ENCODE measurements at places on chromosomes 2 and 18. TPM values are rescaled to one million over a fixed set of nuclear protein-coding genes. Genes with fewer than 3 reads are reported as not detected.

DNA sequence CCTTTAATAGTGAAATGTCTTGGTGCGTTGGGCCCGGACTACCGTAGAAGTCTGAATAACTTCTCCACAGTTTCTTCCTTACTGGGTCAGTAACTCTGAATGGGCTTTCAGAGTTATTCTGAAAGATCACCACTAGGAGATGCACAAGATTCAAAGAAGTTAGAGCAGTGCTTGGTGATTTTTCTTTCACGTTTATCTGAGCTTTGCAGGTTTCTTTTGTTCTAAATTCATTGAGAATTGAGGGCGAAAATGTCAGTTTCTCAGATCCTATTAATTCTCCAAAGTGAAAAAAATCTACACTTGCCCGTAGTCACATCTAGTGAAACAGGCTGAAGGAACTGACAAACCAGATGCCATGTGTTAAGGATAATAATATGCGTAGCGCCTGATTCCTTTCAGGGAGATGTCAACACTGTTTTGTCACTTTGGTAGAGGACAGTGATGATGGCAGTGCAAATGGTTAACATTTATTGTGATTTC, 70.1 kb downstream of the QPCT start:
- peak; percentile 72 for DNase-seq
- peaks cover 2% of the 10 kb centered on the region for H3K4me1 ChIP-seq
- H3K4me3 ChIP-seq, result no peak overlapping the region
- no peak overlapping the region for H3K27ac ChIP-seq
- no peaks in the 10 kb centered on the region for H3K27me3 ChIP-seq

- H3K4me3 ChIP-seq, result no peak overlapping the region
- H3K36me3 ChIP-seq, result no peaks in the 10 kb centered on the region
- H3K4me1 ChIP-seq, result no peaks in the 10 kb centered on the region
- DNase-seq, result no peak
- H3K27me3 ChIP-seq, result no peaks in the 10 kb centered on the region
These were observed 320.6 kb downstream of the ZNF516 start for GRCh38 chr18:76174451-76174850.

Gene MEP1B
- under 0.01 TPM for total RNA-seq

DNA sequence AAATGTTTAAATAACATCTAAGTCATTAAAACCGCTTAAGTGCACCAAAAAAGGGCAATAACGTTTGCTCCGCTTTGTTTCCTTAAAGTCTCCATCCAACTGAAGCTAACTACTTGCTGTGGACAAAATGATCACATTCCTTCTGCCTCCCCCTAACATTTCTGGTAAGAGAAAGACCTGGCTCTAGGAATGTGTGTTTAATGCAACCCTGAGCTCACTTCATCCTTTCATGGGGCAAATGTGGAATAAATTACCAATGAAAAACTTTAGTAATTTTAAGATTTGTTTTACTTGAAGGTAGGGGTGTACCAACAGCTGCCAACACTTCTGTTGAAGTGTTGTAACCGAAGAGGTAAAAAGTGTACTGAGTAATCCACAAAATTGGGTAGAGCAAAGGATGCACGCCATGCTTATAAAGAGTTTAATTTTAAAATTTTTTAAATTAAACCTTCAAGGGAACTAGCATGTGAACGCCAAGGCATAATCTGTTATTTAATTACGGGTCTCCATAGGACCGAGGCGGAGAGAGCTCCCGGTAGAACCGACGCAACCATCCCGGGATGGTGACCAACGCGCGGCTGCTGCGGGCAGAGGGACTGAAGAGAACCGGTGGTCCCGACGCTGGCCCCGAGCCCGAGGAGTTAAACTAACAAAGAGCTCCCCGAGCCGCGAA, 1.1 kb downstream of the HNRNPLL start:
- H3K27me3 ChIP-seq, result no peaks in the 10 kb centered on the region
- no peaks in the 10 kb centered on the region for H3K36me3 ChIP-seq
- H3K4me1 ChIP-seq, result peaks cover 14% of the 10 kb centered on the region
- DNase-seq, result peak; percentile 53

- no peak overlapping the region for H3K27ac ChIP-seq
- H3K4me3 ChIP-seq, result no peak overlapping the region
- no peaks in the 10 kb centered on the region for H3K27me3 ChIP-seq
- no peak for DNase-seq
These were observed 8.2 kb downstream of the FTCDNL1 start for GRCh38 chr2:199842631-199843395.

Gene GALNT3
- total RNA-seq, result 0.66 TPM

DNA sequence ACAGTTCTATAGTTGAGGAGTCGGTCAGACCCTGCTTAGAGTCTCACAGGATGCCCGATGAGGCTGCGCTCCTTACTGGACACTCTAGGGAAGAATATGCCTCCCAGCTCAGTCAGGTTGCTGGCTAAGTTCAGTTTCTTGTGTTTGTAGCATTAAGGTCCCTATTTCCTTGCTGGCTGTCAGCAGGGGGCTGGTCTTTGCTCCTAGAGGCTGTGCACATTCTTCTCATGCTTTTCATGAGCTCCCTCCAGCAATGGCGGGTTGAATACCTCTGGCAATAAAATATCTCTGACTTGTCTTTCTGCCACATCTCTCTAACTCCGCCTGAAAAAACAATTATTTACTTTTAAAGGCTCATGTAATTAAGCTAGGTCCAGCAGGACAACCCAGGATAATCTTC, 79.4 kb upstream of the DNAJC10 start:
- no peak overlapping the region for H3K4me3 ChIP-seq
- H3K27ac ChIP-seq, result no peak overlapping the region
- DNase-seq, result no peak
- no peaks in the 10 kb centered on the region for H3K27me3 ChIP-seq
- H3K36me3 ChIP-seq, result no peaks in the 10 kb centered on the region
- H3K4me1 ChIP-seq, result no peaks in the 10 kb centered on the region

DNA sequence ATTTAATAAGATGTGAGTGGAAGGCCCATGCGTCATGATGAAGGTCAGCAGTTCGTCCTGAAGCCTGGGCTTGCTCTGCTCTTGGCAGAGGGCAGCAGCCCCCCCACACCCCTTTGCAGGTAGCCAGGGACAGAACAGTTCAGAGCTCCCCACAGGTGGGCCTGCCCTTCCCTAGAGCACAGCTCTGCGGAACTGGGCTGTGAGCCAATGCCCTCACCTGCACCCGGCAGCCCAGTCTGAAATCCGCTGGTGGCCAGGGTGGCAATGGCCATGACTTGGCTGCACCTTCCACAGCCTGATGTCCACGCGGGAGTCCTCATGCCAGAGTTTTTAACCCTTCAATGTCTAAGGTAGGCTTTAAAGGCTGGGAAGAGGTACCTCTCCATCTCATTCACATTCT, 136.7 kb downstream of the ACKR3 start:
- no peaks in the 10 kb centered on the region for H3K27me3 ChIP-seq
- DNase-seq, result no peak
- H3K4me1 ChIP-seq, result no peaks in the 10 kb centered on the region
- no peak overlapping the region for H3K4me3 ChIP-seq
- H3K36me3 ChIP-seq, result no peaks in the 10 kb centered on the region

DNA sequence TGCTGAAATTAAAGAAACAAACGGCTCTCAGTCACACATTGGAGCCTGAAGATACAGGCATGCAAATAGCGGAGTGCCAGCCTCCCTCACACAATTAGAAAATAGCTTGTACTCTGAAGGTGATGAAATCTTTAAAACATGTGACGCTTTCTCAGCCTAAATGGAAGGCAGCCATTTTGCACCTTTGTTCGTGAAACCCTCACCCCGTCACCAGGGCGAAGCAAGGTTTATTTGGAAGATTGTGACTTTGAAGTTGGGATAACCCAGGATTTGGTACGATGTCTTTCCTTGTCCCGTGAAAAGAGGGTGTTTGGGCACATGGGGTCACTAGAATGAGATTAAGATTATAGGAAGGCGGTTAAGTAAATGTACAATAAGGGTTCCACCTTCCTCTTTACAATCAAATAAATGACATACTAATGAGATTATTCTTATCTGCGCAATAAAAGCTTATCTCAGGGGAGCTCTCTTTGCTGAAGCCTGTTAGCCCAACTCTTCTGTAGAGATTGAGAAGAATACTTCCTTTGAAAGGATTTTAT, 4.2 kb downstream of the SH3BP4 start:
- H3K27ac ChIP-seq, result peak overlapping the region; percentile 30
- H3K27me3 ChIP-seq, result no peaks in the 10 kb centered on the region
- peaks cover 3% of the 10 kb centered on the region for H3K36me3 ChIP-seq
- no peak overlapping the region for H3K4me3 ChIP-seq

DNA sequence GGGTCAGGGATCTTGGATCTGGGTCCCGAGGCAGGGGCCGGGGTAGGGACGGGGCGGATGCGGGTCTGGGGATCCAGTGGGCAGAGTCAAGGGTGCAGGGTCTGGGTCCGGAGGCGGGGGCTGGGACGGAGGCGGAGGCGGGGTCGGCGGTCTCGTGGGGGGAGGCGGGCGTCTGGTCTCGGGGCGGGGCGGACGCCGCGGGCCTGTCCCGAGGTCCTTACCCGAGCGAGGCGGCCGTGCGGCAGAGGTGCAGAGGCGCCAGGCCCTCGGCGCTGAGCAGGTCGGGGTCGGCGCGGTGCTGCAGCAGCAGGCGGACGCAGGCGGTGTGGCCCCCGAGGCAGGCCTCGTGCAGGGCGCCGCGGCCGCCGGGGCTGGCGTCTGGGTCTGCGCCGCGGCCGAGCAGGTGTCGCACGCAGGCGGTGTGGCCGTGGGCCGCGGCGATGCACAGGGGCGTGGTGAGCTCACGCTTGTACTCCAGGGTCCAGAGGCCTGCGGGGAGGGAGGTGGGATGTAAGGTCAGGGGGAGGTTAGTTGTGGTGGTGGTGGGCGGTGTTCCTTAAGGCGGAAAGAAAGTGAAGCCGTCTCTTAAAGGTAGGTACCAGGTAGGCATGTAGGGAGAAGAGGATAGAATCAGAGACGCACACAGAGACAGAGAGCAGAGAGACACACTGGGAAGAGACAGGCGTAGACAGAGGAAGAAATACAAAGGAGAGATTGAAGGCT, 26.6 kb downstream of the ASB18 start:
- H3K4me1 ChIP-seq, result no peaks in the 10 kb centered on the region
- no peak overlapping the region for H3K4me3 ChIP-seq
- H3K36me3 ChIP-seq, result no peaks in the 10 kb centered on the region
- peaks cover 14% of the 10 kb centered on the region for H3K27me3 ChIP-seq

Gene CERKL
- not detected for total RNA-seq

Gene KCNG3
- under 0.01 TPM for total RNA-seq

DNA sequence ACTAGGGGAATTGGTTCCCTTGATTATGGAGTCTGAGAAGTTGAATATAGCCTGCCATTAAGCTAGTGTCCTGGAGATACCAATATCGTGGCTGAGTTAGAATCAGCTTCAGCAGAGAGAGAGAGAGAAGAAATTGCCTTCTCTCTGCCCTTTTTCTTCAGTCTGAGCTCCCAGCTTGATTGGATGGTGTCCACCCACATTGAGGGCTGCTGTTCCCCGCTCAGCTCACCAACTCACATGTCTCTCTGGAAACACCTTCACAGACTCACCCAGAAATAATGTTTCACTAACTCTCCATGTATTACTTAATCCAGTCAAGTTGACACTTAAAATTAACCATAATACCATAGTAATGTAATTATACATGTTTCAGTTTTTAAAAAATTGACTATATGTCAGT, 17.9 kb upstream of the TRIM43 start:
- H3K4me1 ChIP-seq, result no peaks in the 10 kb centered on the region
- peaks cover 2% of the 10 kb centered on the region for H3K27me3 ChIP-seq
- H3K36me3 ChIP-seq, result no peaks in the 10 kb centered on the region
- DNase-seq, result no peak
- H3K27ac ChIP-seq, result no peak overlapping the region
- no peak overlapping the region for H3K4me3 ChIP-seq

- no peaks in the 10 kb centered on the region for H3K27me3 ChIP-seq
- peaks cover under 1% of the 10 kb centered on the region for H3K36me3 ChIP-seq
- no peak overlapping the region for H3K27ac ChIP-seq
- H3K4me1 ChIP-seq, result no peaks in the 10 kb centered on the region
- no peak for DNase-seq
These were observed 4.4 kb upstream of the ANKRD23 start for GRCh38 chr2:96848264-96848663.

Gene PLEKHM3
- 17.2 TPM for total RNA-seq

GRCh38 chr2:226184940-226185615, 614.5 kb downstream of the IRS1 start:
- H3K4me1 ChIP-seq, result peaks cover 21% of the 10 kb centered on the region
- no peaks in the 10 kb centered on the region for H3K27me3 ChIP-seq
- H3K36me3 ChIP-seq, result no peaks in the 10 kb centered on the region
- peak overlapping the region; percentile 95 for H3K27ac ChIP-seq

Gene DQX1
- not detected for total RNA-seq

DNA sequence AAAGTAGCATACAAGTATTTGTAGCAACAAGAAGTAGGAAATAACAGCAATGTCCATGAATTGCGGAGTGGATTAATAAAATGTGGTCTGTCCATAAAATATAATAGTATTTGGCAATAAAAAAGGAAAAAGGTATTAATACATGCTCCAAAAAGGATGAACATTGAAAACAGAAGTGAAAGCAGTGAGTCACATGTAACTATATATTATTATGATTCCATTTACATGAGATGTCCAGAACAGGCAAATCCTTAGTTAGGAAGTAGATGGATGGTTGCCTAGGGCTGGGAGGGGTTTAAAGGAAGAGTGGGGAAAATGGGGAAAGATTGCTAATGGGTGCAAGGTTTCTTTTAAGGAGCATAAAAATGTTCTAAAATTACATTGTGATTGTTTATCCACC, 44.5 kb downstream of the CCDC74A start:
- H3K4me3 ChIP-seq, result no peak overlapping the region
- no peaks in the 10 kb centered on the region for H3K36me3 ChIP-seq
- H3K27ac ChIP-seq, result no peak overlapping the region
- DNase-seq, result no peak
- no peaks in the 10 kb centered on the region for H3K27me3 ChIP-seq

Gene MAP3K19
- total RNA-seq, result not detected

GRCh38 chr2:19902216-19902740, 495 bp upstream of the TTC32 start:
- peak overlapping the region; percentile 83 for H3K27ac ChIP-seq
- peak overlapping the region; percentile 66 for H3K4me3 ChIP-seq
- peaks cover 7% of the 10 kb centered on the region for H3K4me1 ChIP-seq
- no peaks in the 10 kb centered on the region for H3K27me3 ChIP-seq
- H3K36me3 ChIP-seq, result no peaks in the 10 kb centered on the region

Gene ST3GAL5
- 10.9 TPM for total RNA-seq

DNA sequence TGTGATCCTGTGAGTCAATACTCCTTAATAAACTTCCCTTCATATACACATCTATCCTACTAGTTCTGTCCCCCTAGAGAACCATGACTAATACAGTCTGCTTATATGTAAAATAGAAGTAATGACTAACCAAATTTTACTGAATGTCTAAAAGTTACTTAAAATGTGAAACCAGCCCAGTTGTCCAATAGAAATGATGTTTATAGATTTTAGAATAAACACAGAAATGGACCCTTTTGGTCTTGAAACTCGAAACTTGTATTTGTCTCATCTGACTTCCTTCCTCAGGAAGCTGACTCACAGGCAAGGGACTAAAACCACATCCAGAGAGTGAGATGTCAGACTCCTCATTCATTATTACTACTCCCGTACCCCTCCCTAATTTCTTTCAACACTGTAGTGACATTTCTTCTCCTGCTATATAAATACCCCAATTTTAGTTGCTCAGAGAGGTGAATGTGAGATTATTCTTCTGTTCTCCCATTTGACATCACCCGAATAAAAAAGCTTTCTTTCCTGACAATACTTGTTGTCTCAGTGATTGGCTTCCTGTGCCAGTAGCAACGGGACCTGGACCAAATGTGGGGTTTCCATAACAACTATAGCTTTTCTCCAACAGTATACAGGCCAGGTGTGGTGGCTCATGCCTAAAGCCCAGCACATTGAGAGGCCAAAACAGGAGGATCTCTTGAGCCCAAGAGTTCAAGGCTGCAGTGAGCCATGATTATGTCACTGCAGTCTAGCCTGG, 486.0 kb downstream of the ERBB4 start:
- peak; percentile 87 for DNase-seq
- H3K27ac ChIP-seq, result peak overlapping the region; percentile 69
- H3K4me1 ChIP-seq, result peaks cover 4% of the 10 kb centered on the region
- no peak overlapping the region for H3K4me3 ChIP-seq

Gene MC4R
- not detected for total RNA-seq
